ENCODE measurements at places on chromosomes 16 and 17.

- DNase-seq = no peak
Measured at GRCh38 chr17:35748979-35749378, 4.1 kb downstream of the GAS2L2 start.

DNA sequence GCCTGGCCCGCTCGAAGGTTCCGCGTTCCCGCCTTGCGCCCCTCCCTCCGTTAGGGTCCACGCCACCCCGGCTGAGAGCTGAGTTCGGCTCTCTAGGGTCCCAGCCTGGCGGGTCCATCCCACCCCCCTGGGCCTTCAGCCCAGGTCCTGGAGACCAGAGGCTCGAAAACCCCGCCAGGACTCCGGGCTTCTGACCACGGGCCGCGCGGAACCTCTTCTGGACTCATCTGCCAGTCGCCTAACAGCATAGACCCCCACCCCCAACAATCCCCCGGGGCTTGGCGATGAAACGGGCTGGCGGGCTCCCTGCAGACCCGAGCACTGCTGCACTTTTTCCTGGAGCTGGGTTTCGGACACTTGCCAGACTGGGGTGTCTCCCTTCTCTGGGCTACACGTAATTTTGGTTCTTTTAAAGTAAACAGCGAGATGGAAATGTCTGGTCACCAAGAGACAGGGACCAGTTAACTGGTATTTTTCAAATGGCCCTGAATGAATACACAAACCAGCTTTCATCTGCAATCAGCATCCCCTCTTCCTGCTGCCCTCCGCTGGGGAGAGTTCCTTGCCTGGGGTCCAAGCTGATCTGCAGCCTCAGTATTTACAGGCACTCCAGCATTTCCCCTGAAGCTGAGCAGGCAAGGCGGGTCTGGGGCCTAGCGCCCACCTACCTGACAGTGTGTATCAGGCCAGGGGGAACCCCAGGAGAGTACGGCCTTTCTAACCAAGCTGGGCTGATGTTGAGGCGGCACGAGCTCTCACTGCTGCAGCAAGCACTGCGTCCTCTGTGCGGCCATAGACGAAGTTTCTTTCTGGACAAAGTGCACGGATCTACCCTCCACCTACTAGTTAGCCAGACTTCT lies 639 bp upstream of the TRIM65 start:
- DNase-seq = no peak

DNA sequence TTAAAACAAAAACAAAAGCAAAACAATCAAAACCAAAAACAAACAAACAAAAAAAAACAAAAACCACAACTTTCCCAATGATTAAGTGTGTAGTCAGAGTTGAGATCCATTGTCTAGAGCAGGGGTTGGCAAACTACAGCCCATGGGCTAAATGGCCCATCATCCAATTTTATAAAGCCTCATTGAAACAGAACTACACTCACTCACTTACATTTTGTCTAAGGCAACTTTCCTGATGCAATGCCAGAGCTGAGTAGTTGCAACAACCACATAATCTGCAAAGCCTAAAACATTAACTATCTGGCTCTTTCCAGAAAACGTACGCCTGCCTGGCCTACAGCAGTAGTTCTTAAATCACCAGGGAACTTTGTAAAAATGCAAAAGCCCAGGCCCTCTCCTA lies 124.1 kb downstream of the SOX9 start:
- DNase-seq = no peak

DNA sequence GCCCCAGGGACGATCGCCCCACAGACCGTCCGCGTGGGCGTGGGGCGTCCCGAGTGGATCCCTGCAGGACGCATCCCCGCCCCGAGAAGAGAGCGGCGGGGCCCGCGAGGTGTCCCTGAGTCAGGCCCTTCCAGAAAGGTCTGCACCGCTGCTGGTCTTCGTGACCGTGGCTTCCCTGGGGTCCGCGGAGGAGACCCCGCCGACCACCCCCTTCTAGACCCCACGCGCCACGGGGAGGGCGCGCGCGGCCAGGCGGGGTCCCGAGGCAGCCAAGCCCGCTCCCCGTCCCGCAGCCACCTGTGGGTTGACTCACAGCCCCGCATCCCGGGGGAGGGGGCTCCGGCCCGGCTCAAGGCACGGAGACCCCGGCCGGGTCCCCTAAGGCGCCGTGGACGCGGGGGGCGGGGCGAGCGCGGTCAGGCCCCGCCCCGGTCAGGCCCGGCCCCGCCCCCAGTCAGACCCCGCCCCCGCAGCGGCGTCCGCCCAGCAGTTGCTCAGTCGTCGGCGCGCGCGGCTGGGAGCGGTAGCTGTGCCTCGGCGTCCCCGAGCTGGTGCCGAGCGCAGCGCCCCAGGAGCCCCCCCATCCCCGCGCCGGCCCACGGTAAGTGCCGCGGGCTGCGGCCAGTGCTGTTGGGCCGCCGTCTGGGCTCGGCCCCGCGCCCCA lies at the start of gene BAIAP3:
BAIAP3 (plus strand) TSS at position 497 of the 664 bp plus-strand sequence. CDS start 4,905 bp downstream, outside the sequence.
- no peak for DNase-seq

DNA sequence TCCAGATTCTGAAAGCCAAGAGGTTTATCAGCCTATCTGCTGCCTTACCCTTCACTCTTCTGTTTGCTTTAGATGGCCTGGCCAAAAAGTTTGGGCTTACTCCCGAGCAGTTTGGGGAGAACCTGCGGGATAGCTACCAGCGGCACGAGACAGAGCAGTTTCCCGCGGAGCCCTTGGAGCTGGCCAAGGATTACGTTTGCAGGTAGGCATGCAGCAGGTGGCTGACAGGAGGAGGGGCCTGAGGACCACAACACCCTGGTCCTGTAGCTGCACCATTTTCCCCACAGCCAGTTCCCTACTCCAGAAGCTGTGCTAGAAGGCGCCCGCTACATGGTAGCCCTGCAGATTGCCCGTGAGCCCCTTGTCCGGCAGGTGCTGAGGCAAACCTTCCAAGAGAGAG lies 20.6 kb downstream of the SUPT6H start:
- no peak for DNase-seq

GRCh38 chr16:17408955-17409441 lies 61.8 kb downstream of the XYLT1 start:
- no peak for DNase-seq

Data from fibroblast of the aortic adventitia (primary cell).